Gastrocnemius medialis (tissue), 4 donors: ENCODE measurements at places on chromosomes 7 and 10. TPM values are rescaled to one million over a fixed set of nuclear protein-coding genes. Genes with fewer than 3 reads are reported as not detected.

TAC1 gene
- total RNA-seq = not detected

SPDYE16 gene
- total RNA-seq = not detected

DNA sequence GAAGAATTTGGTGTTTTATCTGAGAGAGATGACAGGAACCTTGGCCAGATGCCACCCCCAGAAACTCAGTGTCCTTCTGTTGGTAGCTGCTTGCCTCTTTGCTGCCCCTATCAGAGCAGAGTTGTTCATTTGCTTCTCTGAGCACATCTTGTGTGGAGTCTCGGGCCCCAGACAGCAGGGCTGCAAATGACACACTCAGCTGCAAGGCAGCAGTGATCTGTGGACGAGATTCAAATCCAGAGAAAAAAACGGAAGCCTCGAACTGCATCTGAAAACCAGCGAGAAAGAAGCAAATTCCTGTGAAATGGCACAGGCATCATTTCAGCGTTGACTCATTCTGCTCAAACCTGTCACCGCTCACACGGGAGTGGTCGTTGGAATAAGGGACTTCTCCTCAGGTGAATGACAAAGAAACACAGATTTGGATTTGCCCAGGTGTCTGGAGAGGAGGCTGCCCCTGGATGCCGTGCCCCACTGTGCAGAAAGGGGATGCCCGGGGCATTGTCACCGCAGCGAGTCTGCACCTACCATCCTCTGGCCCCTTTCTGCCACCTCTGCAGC is 144.7 kb downstream of the PFKFB3 start:
- peak overlapping the region; percentile 34 for H3K4me3 ChIP-seq
- H3K36me3 ChIP-seq = no peaks in the 10 kb centered on the region
- no peak overlapping the region for H3K27ac ChIP-seq
- peaks cover 16% of the 10 kb centered on the region for H3K4me1 ChIP-seq

DNA sequence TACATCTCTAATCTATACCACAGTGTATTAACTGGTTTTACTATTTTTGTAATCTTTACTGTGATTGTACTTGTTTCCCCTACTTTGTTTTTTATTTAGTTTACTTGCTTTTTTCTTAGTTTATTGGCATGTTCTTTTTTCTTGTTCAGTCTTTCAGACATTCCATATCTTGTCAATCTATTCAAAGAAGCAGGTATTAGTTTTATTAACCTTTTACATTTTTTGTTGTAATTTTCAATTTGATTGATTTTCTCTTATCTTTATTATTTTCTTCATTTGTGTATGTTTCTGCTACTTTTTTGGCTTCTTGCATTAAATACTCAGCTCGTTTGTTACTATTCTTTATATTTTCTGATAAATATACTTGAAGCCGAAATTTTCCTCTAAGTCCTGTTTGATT is 41.6 kb downstream of the TLX1 start:
- no peak for DNase-seq
- H3K36me3 ChIP-seq = no peaks in the 10 kb centered on the region
- H3K27me3 ChIP-seq = peaks cover 24% of the 10 kb centered on the region
- no peak overlapping the region for H3K27ac ChIP-seq

C10orf62 gene
- total RNA-seq = 0.55 TPM

DNA sequence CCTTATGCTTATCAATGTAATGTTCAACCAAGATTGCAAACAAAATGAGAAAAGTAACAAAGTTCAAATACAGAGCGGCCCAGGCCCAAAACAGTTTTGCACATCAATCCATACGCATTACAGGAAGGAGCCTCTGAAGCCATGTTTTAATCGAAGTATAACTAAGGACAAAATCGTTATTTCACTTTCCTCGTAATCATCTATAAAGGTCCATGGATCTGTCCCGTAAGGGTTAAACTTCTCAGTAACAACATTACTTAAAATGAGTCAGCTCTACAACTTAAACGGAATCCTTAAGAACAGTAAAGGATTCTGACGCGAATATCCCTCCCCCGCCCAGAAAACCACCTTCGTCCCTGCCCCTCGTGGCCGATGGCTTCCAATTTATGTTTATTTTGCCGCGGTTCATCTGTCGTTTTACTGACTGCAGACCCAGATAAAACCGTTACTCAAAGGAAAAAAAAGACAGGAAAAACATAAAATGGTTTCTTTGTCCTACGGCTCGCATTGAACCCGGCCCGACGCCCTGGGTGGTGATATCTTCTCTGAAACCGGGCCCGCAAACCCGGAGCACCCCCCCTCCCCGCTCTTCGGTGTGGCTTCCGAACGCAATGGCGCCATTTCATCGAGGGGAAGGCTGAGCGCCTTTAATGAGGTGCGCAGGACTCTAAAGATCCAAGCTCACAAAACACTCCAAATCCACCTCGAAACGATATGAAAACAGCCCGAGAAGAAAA is 1.1 kb downstream of the HNRNPA2B1 start:
- H3K36me3 ChIP-seq = peaks cover 32% of the 10 kb centered on the region
- H3K27me3 ChIP-seq = no peaks in the 10 kb centered on the region
- peak overlapping the region; percentile 100 for H3K27ac ChIP-seq
- H3K4me3 ChIP-seq = peak overlapping the region; percentile 95
- H3K4me1 ChIP-seq = peaks cover 53% of the 10 kb centered on the region

DNA sequence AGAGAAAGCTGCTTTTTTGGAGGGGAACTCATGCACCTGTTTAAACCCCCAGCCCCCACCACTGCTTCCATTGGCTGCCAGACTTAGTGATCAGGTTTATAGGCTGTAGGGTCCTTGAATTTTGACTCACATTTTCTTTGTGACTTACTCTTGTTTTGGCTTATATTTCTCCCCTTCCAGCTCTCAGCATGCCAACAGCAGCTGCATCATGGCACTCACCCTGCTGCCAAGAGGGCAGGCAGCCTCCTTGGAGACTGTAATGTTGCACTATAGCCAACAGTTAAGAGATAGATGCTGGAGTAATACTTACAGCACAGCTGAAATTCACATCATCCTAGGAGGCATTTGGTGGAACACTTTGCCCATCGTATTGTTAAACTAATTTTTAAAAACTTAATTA is 98.0 kb upstream of the GLCCI1 start:
- H3K36me3 ChIP-seq = no peaks in the 10 kb centered on the region
- H3K4me3 ChIP-seq = no peak overlapping the region
